ENCODE measurements at places on chromosomes 1 and 21. TPM values are rescaled to one million over a fixed set of nuclear protein-coding genes. Genes with fewer than 3 reads are reported as not detected.

Gene SLAMF8
- total RNA-seq: 1.7 TPM

- no peak for DNase-seq
Measured at GRCh38 chr1:221263831-221264767, 384.9 kb downstream of the HLX start.

Gene SESN2
- total RNA-seq: 3.0 TPM

Gene MOV10
- 12.7 TPM for total RNA-seq

Gene LRRC53
- total RNA-seq: not detected

Measured in left ventricle myocardium inferior (tissue), 1 donor.